ENCODE measurements at places on chromosomes 7 and 10.

GRCh38 chr7:139059905-139060304 lies 24.1 kb upstream of the ZC3HAV1L start:
- no peak for DNase-seq

GRCh38 chr10:72997099-72997498 lies 42.5 kb upstream of the PLA2G12B start:
- no peak for DNase-seq

GRCh38 chr10:97428572-97428981 lies 2.6 kb downstream of the PGAM1 start:
- DNase-seq = no peak

DNA sequence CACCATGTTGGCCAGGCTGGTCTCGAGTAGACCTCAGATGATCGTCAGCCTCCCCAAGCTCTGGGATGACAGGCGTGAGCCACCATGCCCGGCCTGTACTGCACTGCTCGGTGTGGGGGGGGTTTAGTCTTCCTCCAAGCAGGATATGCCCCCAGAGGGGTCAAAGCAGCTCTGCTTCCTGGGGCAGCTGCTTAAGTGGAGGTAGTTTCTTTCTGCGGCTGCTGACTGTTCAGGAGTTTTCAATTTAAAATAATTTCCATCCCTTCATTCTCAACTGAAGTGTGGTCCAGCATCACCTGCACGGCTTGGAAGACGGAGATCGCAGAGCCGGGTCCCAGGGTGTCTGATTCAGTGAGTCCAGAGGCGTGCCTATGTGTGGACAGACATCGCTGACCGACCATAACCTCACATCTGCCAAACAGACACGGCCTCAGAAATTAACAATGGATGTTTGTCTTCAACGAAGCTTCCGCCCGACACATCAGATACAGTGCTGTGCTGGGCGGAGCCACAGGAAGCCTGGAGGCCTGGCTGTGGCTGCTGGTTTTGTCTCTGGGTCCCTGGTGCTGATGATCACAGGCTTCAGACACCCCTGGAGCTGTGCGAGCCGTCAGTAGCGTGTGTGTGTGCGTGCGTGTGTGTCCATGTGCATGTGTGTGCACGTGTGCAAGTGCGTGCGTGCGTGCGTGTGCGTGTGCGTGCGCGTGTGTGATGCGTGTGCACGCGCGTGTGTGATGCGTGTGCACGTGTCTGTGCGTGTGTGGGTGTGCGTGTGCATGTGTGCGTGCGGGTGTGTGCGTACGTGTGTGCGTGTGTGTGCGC lies 226.5 kb upstream of the PITRM1 start:
- no peak for DNase-seq

DNA sequence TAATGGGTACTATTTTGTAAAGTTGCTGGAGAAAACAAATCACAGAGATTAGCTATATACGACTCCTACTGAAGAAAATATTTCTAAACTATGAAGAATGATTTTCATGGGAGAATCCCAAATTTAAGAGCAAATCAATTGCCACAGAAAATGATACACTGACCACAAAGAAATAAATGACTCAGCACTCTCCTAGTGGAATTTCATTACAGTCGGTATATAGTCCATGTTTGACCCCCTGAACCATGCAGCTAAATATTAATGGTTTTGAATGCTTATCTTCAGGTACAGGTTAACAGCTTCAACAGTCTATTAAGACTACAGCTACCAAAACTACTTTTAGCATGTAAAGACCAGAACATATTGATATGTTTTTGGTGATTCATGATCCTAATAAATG lies 65.0 kb downstream of the IDE start:
- DNase-seq = no peak

GRCh38 chr10:6610647-6611046 lies 30.6 kb upstream of the PRKCQ start:
- no peak for DNase-seq

DNA sequence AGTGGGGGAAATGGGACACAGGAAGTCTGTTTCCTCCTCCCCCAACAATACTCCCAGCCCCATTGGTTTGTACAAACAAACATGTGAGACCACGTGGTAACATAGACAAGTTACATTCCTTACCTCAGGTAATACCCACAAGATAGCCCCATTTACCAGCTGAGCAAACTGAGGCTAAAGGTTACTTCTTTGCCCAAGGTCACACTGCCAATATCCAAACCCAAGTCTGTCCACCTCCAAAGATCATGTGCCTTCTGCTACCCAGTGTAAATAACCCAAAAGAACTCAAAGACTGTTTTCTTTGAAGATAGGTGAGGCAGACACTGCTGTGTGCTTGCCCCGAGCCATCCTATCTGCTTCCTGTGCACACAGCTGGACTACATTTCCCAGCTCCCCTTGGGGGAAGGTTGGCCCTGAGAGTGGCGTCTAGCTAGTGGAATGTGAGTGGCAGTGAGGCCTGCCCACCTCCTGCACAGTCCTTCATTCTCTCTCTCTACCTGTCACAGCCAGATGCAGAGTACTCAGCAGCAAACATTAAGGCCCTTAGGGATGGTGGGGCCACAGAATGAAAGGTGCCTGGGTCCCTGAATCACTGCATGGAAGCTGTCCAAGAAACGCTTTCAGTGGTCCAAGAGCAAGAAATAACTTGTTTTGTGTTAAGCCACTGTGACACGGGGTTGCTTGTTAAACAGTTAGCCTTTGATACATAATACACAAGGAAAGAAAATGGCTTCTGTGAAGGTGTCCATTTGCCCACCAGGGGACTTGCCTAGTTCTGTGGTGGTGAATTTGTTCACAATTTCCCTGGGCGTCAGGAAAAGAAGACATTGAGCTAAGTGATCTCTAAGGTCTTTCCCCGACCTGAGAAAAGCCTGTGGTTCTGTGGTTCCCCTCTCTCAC lies 257.7 kb upstream of the NFE2L3 start:
- DNase-seq = no peak

- peak; percentile 60 for DNase-seq
Measured at GRCh38 chr7:101814991-101815825, 2.2 kb upstream of the CUX1 start.

GRCh38 chr7:132752431-132752830 lies 176.2 kb upstream of the PLXNA4 start:
- no peak for DNase-seq

DNA sequence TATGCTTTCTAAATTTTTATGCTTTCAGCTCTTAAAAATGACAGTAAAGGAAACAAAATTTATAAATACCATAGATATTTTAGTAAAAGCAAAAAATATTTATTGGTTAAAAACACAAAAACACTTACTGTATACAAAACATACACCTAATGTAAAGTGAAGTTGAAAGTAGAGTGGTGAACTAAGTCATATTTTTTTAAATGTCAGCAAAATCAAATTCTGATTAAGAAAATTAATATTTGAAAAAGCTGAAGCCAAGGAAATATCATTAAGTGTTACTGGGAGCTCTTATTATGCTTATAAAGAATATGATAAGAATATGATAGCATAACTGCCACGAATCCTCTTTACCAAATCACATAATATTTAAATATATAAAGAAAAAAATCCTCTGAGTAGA lies 65.3 kb upstream of the PLXDC2 start:
- DNase-seq = no peak

- no peak for DNase-seq
Measured at GRCh38 chr7:3254718-3255117, 46.3 kb upstream of the SDK1 start.

- DNase-seq = no peak
Measured at GRCh38 chr7:155313096-155313495, 15.4 kb downstream of the INSIG1 start.

- DNase-seq = no peak
Measured at GRCh38 chr10:80454513-80455460, 677 bp downstream of the TSPAN14 start.

DNA sequence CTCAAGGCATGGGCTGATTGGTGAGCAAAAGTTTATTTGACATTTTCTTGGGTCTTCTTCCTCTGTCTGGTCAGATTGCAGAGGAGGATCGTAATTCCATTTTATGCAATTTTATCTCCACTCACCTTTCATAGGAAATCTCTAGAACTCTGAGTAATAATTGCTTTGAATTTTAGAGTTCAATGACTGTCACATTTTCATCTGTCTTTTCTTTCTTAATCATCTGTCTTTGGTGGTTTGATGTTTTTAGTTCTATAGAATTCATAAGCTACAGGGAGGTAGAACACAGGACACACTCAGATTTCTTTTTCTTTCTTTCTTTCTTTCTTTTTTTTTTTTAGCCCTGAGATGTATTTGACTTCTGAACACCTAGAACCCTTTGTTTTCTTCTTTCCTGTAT lies 11.6 kb downstream of the GATA3 start:
- DNase-seq = no peak

- no peak for DNase-seq
Measured at GRCh38 chr7:119733127-119733879, 539.7 kb upstream of the KCND2 start.

DNA sequence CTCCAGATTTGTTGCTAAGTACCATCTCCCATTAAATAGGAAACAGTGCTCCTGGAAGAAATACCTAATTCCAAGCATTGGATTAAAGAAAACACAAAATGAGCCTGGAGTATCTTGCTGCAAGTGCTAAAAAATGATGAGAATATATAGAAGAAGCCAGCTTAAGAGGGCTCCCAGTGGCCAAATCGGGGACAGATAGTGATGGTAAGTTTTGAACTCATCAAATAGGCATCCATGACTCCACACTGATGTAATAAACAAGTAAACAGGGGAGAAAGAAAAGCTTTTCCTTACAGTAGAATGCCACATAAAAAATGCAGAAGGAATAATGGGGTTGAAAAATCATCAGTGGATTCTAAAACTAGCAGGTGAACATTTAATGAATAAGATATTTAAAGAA lies 72.4 kb downstream of the CTTNBP2 start:
- no peak for DNase-seq

GRCh38 chr10:34736976-34737771 lies 77.9 kb downstream of the PARD3 start:
- DNase-seq = no peak

DNA sequence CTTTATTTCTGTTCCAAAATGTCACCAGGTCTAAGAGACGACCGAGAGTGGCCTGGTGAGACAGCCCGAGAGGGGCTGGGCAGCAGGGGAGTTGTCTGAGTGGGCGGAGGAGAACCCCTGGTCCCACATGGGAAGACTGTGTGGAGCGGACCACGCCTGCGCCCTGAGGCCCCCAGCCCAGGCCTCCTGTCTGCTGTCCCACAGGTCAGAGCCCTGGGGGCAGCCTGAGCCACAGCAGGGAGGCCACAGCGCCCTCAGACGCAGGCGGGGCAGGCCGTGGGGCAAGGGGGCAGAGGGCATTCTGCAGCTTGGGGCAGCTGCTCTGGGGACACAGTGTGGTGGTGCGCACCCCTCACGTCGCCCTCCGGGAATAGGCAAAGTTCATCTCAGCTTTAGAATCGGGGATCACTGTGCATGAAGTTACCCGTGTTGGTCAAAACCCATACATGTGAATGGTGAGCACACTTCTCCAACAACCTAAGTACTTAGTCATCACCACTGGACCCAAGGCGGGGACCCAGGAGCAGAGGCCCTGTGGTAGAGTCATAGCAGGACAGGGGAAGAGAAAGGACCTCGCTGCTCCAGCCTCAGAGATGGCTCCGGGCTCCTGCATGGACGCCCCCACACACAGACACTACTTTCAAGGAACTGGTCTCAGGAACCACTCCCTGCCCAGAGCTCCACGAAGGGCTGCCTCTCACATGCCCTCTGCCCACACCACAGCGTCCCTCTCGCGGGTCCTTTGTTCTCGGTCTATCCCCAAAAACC lies 214.7 kb downstream of the ELFN1 start:
- no peak for DNase-seq

DNA sequence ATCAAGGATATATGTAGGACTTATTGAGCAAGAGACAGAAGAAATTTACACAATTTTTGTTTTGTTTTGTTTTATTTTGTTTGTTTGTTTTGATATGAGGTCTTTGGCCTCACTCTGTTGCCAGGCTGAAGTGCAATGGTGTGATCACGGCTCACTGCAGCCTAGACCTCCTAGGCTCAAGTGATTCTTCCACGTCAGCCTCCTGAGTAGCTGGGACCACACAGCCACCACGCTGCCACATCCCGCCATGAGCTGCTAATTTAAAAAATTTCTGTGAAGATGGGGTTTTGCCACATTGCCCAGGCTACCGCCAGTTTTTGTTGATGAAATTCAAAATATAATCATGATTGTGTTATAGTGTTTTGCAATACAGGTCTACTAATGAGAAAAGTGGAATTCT lies 54.9 kb downstream of the ZNF487 start:
- no peak for DNase-seq

DNA sequence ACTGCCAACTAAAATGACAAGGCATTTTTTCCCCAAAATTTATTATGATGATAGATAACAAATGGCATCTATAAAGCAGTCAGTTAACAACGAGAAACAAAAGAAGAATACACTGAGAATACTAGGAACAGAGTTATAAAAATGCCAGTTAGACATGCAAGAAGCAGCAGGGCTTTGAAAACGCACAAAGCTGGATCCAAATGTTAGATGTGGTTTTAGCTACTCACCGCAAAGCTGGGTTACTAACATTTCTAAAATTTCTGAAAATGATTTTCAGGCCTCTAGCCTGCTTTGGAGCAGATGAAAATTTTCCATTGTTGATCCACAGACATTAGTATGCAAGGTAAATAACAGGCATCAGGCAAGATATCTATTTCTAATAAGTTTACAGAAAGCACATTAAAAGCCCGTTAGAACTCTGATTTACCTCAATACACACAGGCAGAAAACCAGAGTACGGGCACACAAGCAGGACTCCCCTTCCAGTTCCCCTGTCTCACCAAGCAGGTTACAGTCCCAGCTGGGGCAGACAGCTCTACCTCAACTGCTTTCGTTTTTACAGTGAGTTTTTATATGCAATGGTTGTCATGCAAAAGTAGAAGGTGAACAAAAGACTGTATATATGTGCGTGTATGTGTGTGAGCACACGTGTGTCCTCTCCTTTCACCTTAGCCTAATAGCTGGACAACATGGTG lies 37.9 kb downstream of the GLI3 start:
- no peak for DNase-seq

DNA sequence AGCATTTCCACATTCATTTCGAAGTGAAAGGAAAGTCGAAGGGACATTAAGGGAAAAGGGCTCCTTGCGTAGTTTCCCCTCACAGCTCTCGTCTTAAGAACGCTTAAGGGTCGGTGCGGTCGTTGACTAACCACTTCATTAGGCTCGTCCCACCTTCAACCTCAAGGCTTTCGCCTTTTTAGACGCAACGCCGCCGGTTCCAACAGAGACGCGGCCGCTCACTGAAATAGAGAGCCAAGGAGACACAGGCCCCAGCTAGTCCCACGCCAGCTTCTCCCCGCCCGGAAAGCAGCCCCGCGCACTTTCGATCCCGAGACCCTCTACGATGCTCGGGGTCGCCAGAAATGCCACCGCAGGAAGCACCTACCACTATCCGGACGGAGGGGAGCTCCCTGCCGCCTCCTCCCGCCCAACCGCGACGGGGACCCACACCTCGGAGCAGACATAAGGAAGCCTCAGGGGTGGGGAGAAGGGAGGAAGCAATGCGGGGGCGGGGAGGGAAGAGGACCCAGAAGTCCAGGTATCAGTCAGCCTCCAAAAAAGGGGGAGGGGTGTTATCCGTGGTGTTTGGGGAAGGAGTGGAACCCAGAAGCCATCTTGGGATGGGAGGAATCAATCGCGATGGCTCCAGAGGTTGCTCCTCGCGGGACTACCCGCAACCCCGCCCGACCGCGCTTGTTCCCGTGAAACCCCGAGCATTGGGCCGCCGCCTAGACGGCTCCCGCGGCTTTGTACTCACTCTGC lies 559 bp downstream of the TRA2A start:
- peak; percentile 78 for DNase-seq

GRCh38 chr7:4815121-4815520 lies 39.7 kb downstream of the AP5Z1 start:
- no peak for DNase-seq

GRCh38 chr10:71538608-71539260 lies 142.0 kb downstream of the CDH23 start:
- no peak for DNase-seq

Data from CMK (cell line).